Effector memory CD4-positive, alpha-beta T cell (primary cell): ENCODE measurements at places on chromosomes 7 and 10.

GRCh38 chr7:81441750-81442149 is 328.1 kb downstream of the HGF start:
- no peaks in the 10 kb centered on the region for H3K27me3 ChIP-seq
- no peak overlapping the region for H3K4me3 ChIP-seq
- H3K4me1 ChIP-seq, result no peaks in the 10 kb centered on the region

DNA sequence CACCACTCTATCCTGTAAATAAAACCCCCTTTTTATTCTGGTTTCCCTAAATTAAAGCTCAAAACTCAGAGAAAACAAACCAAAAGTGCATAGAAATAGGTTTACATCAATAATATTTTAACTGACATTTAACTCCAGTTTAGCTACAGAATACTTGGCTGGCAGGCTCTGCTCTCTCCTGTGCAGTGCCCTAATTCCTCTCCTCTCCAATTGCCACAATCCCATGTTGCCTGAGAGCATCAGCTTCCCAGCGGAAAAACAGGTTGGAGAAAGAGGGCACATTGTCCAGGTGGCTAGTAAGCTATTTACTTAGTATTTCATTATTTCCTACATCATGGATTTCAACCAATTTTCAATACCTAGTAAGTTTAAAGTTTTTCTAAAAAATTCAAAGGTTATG is 8.7 kb downstream of the SEMA3E start:
- no peaks in the 10 kb centered on the region for H3K36me3 ChIP-seq
- H3K27me3 ChIP-seq, result no peaks in the 10 kb centered on the region
- no peaks in the 10 kb centered on the region for H3K4me1 ChIP-seq
- DNase-seq, result no peak

- no peak overlapping the region for H3K4me3 ChIP-seq
- no peak for DNase-seq
- H3K36me3 ChIP-seq, result peaks cover 28% of the 10 kb centered on the region
- H3K4me1 ChIP-seq, result no peaks in the 10 kb centered on the region
- H3K27ac ChIP-seq, result no peak overlapping the region
These were observed 96.9 kb downstream of the UBE3C start for GRCh38 chr7:157235357-157236333.

GRCh38 chr7:93923296-93923695 is 1.8 kb downstream of the GNG11 start:
- H3K4me3 ChIP-seq, result no peak overlapping the region
- H3K27ac ChIP-seq, result no peak overlapping the region
- H3K4me1 ChIP-seq, result no peaks in the 10 kb centered on the region
- no peaks in the 10 kb centered on the region for H3K36me3 ChIP-seq
- peaks cover 11% of the 10 kb centered on the region for H3K27me3 ChIP-seq
- no peak for DNase-seq
